ENCODE measurements at places on chromosomes 12 and 14.

- DNase-seq, result no peak
Observed at GRCh38 chr12:2295941-2296461, 243.2 kb downstream of the CACNA1C start.

DNA sequence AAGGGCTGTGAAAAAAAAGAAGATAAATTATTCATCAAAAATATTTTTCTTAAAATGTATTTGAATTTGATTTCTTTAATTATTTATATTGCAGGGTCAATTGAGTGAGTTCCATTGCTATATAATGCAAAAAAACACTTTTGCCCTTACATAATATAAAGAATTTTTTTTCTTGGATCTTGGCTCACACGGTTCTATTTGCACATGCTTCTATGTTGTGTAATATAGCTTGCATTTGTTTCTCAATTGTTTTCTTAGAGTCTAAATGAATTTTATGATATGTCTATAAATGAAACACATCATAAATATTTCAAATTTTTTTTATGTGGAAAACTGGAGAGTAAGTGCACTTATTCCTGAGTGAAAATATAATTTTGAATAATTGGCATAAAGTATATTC lies 694.2 kb downstream of the SLC6A15 start:
- DNase-seq, result no peak

GRCh38 chr14:93571275-93571674 lies 140.5 kb downstream of the UNC79 start:
- DNase-seq, result no peak

DNA sequence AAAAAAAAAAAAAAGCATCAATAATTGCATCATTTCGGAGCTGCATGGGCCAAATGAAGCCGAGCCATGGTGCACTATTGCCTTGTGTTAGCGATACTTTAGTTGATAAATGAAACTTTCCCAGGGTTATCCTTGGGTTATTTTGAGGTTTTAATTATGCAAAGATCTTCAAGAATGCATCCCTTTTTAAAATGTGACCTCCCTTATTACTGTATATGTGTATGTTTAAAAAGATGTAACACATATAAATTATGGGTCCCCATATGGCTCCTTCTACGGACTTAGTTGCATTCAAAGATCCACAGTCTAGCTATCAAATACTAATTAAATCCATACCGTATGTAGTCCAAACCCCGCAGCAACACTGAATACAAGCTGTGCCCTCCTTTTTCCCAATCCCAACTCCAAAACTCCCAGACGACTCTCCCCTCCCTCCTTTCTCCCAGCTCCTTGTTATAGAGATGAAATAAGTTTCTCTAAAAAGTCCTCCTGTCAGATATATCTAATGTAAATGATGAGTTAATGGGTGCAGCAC lies 129.3 kb upstream of the MAP1LC3B2 start:
- DNase-seq, result no peak

- DNase-seq, result no peak
Observed at GRCh38 chr14:29092121-29092520, 325.5 kb downstream of the FOXG1 start.

- no peak for DNase-seq
Observed at GRCh38 chr12:121404734-121405133, 4.8 kb downstream of the RNF34 start.

DNA sequence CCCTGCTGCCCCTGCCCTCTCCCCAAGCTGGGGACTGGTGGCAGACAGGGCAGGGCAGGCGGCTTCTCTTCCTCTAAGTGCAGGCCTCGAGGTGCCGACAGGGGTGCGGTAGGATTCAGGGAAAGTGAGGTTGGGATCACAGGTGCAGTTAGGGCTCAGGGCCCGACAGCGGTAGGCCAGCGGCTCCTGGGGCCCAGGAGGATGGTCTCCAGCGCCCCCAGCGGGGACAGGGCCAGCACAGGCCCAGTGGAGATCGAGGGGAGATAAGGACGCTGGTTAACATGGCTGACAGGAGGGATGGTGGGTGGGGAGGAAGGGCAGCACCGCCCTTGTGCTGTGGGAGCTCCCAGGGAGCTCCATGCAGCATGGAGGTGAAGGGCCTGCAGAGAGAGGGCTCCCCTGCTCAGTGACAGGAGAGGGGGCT lies 935 bp upstream of the CRIP1 start:
- DNase-seq, result peak; percentile 97

- no peak for DNase-seq
Observed at GRCh38 chr12:104637604-104638003, 180.9 kb downstream of the CHST11 start.

GRCh38 chr12:97801471-97802059 lies 339.0 kb downstream of the RMST start:
- no peak for DNase-seq

GRCh38 chr14:94322648-94323570 lies at the start of gene SERPINA6:
SERPINA6 (minus strand) TSS chr14:94323336; CDS start chr14:94314648, 8,688 bp downstream.
- DNase-seq, result no peak

- no peak for DNase-seq
Observed at GRCh38 chr14:63155511-63156185, 48.6 kb upstream of the RHOJ start.

Data from H7 (cell line).